SW480 (cell line): ENCODE measurements at places on chromosomes 16 and 17.

GRCh38 chr16:88938777-88939244, 38.2 kb downstream of the CBFA2T3 start:
- DNase-seq = no peak

- no peak for DNase-seq
Observed at GRCh38 chr17:34847938-34848337, 113.3 kb downstream of the CCT6B start.

GRCh38 chr17:31067691-31068184, 27.0 kb upstream of the NF1 start:
- DNase-seq = peak; percentile 87

DNA sequence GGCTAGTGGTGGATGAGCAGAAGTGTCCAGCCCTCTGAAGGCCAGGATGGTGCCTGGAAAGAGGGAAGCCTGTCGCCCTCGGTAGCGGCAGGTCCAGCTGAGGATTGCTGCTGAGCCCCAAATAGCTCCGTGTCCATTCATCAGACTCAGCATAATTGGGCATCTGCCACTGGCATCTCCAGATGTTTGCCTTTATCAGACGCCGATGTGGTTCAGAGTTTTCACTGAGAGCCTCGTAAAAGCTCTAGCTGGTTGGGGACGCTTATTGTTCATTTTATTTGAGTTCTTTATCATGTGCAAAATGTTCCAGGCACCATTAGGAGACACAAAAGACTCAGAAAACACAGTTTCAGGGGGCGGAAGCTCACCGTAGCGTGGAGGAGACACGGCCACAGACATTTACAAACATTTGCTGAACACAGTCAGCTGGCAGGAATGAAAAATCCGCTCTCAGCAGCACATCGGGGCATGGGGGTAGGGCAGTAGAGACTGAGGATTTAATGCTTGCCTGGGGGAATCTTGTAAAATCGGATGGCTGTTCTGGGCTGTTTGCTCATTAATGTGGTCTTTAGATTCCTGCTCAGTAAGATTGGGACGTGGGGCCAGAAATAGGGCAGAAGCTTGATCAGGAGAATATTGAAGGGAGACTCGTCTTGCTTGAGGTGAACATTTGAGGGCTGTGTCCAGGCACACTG, 41.7 kb downstream of the SMPD3 start:
- no peak for DNase-seq

DNA sequence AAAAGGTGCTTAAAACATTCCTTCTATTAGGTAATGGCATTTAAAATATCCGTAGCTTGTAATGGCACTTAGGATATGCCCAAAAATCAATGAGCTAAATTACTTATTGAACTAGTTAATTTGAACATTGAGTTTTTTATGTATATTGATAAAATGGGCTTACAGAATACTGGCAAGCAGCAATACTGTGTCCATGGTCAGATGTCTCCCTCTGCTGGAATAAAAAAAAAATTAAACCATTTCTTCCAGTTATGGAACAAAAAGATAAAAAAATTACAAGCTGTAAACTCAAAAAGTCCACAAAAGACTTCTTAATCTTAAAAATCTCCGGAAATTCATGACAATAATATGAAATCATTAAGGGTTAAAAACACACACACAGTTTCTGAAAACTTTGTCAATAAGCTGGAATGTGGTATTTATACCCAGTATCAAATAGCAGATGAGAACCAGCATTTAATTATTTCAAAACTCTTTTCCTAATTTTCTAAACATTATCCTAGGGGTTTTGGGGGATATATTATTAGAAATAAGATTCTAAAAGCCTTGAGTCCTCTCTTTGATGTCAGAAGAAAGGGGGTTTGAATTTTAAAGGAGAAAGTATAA, 21.5 kb upstream of the PSMD7 start:
- DNase-seq = peak; percentile 20

GRCh38 chr17:27512511-27513346, 56.5 kb downstream of the KSR1 start:
- DNase-seq = no peak

GRCh38 chr17:65070620-65071019, 14.1 kb upstream of the GNA13 start:
- DNase-seq = no peak

DNA sequence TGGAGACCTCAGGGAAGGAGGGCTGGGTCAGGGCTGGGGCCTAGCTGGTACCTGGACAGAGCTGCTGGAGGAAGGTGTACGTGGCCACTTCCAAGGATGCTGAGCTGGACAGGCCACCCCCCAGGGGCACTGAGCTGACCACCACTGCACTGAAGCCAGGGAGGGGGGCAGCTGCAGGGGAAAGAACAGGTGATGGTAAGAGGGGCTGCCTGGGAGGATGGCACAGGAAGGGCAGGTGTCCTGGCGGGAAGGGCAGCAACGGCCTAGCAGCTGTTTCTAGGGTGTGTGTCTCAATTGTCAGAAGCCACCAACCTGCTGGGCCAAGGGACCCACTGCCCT, 1.8 kb downstream of the GALK1 start:
- no peak for DNase-seq

GRCh38 chr17:76038050-76038449, 10.9 kb upstream of the EVPL start:
- DNase-seq = no peak

GRCh38 chr16:86709103-86709502, 130.8 kb downstream of the FOXL1 start:
- no peak for DNase-seq

- no peak for DNase-seq
Observed at GRCh38 chr17:67289181-67289876, 44.3 kb upstream of the HELZ start.

- DNase-seq = no peak
Observed at GRCh38 chr16:75250809-75251279, 580 bp downstream of the BCAR1 start.

GRCh38 chr16:85686912-85687591, 1.7 kb downstream of the GINS2 start:
- no peak for DNase-seq

- DNase-seq = no peak
Observed at GRCh38 chr16:56278196-56278855, 87.0 kb downstream of the GNAO1 start.

DNA sequence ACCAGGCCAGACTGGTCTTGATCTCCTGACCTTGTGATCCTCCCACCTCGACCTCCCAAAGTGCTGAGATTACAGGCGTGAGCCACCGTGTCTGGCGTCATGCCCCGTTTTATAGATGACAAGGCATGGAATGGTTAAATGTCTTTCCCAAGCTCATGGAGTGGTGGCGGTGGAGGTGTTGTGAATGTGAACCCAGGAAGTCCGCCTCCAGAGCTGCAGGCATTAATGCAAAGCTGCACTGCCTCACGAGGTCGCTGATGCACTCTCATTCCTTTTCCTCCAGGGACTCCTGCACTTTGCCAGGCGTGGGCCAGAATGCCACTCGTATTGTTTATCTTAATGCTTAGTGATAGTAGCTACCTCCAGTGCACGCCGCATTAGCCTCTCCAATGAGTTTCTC, 149.6 kb downstream of the WWOX start:
- no peak for DNase-seq

DNA sequence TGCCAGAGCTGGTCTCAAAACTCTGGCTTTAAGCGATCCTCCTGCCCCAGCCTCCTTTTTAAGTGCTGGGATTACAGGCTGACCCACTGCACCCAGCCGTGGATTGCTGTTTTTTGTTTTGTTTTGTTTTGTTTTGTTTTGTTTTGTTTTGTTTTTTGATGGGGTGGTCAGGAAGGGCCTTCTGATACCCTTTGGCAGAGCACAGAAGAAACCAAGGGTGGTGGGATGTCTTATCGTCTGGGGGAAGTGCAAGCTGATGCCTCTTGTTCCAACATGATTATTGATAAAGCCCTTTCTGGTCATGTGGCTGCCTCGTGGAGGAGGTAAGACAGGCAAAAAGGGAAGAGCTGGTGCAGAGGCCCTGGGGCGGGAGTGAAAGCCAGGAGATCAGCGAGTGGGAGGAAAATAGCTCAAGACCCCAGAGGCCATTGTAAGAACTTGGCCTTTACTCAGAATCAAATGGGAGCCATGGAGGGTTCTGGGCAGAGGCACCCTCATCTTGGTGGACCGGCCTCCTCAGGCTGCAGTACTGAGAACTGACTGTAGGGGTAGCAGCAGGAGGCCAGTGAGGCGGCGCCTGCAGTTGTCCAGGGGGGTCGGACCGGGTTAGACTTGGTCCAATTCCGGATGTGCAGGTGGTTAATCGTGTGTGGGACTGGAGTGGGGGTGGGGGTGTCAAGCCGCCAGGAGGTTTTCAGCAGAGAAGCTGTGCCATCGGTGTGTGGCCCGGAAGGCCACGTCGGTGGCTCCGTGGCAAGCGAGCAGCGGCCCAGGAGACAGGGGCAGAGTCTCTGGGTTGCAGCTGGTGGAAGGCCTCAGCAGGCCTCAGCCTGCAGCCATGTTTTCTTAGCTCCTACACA, 84.4 kb upstream of the GSE1 start:
- no peak for DNase-seq

GRCh38 chr16:17251496-17251895, 219.3 kb downstream of the XYLT1 start:
- DNase-seq = no peak

GRCh38 chr16:89001117-89002027, 24.4 kb upstream of the CBFA2T3 start:
- DNase-seq = no peak

DNA sequence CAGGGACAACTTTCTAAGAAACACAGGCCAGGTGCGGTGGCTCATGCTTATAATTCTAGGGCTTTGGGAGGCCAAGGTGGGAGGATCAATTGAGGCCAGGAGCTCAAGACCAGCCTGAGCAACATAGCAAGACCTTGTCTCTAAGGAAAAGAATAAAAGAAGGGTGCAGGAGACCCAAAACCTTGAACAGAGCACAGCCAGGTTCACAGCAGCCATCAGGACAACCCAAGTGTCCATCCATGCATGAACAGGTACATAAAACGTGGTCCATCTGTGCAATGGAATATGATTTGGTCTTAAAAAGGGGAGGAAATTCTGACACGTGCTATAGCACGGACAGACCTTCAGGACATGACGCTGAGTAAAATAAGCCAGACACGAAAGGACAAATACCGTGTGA, 91.0 kb downstream of the PGS1 start:
- no peak for DNase-seq

DNA sequence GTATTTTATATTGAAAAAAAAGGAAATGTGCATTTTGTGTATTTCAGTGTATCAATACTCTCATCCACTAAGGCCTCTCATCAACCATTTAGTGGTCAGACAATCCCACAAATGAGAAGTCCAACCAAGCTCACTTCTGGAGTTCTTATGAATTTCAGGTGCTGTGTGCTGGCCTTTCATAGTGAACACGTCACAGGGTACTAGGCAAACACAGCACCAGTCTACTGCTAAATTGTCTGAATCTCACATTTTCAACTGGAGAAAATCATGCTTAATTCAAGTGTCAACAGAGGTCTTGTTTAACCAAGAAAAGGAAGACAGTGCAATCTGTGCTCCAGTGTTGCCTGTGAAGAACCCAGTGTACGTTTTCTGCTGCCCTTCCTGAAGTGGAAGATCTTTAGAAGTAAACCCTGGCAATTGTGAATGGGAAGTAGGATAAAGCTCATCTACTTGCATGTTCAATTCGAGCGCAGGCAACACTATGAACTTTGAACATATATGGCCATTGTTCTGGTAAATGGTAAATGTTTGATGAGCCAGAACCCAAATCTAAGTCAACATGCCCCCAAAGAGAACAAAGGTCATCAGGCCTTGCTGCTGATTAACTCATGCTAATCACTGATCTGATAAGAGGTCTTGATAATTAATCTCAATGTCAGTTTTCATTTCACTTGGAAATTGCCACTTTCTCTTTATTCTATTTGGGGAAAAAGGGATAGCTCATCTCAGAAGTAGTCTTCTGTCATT, 439.2 kb upstream of the SOX9 start:
- DNase-seq = no peak

DNA sequence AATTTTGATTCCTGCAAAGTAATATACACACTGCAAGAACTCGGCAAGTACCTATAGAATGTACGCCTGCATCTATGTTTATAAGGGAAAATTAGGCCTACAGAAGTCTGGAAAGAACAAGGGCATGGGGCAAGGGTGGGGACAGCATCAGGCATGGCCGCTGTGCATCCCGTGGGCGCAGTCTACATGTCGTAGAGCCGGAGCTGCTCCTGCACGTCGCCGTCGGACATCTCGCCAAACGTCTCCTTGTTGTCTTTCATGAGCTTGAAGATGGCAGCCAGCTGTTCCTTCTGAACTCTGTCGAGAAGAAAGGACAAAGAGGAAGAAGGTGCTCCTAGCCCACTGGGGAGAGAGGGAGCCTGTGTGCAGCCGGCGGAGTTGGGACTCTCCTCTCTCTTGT, 33.4 kb downstream of the MXRA7 start:
- no peak for DNase-seq

DNA sequence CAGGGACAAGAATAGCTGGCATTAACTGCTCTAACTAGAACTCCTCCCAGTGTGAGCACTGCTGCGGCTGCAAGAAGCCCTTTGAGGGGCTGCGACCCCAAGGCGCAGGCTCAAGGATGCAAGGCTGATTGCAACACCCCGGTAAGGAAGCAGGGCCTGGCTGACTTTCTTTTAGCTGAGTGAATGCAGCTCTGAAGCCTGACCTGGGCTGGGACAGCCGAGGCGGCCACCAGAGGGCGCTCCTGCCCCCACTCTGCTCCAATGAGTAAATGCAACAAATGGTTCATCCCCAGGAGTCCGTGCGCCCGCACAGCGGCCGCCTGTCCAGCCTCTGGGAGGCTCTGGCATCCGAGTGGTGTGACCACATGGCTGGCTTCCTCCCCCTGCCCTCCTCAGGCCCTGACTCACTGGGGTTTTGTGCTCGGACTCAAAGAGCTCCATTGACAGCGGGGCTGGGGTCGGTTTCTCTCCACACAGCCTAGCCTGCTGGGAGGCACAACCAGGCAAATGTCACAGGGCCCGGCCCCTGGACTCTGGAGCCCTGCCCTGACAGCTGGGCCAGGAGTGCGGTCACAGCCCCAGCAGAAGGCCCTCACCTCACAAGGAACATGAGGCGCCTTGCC, at the start of gene SMIM5:
SMIM5 (plus strand) TSS at position 572 of the 623 bp plus-strand sequence. CDS start 6,768 bp downstream, outside the sequence.
- DNase-seq = peak; percentile 68

- no peak for DNase-seq
Observed at GRCh38 chr16:81310045-81310644, 4.6 kb upstream of the GAN start.
